A172 (cell line): ENCODE measurements at places on chromosomes 2 and 18.

DNA sequence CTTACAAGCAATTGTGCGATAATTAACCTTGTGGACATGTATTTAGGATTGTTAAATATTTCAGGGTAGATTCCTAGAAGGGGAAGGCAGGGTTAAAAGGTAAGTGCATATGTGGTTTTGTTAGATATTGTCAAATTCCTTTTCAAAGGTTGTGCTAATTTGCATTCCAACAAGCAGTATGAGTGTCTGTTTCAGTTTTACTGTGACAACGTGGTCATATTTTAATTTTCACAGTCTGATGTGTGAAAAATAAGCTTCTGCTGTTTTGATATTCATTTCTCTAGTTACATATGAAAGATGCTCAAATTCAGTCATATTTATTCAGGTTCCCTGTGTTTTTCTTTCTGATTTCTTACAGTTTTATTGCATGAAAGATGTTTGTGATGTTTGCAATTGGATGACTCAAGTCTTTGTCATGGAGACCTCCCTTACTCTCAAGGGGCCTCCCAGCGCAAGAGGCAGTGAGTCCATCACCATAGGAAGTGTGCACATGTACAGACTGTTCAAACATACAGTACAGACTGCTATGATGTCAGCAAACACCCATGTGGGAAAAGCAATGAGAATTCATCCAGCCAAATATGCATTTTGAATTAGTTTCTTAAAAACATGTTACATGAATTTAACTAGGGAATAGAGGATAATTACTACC, 310.8 kb downstream of the GALR1 start:
- DNase-seq = no peak

DNA sequence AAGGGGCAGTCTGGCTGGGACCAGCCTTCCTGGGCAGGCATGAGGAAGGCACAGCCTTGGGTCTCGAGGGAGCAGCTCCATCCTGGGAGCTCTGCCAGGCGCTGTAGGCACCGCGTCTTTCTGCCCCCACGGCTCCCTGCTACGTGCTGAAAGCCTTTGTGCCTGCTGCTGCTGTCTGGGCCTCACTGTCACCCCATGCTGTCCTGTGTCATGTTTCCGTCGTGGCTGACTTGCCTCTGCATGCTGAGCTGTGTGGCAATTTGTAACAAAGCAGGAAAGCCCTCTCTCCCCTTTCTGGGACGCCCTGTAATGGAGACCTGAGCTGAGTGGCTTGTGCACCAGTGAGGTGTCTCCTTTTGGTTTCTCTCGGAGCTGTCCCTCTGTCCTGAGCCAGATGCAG, 152.5 kb downstream of the TSN start:
- no peak for DNase-seq

- no peak for DNase-seq
Measured at GRCh38 chr2:178542161-178542560, 61.9 kb downstream of the PLEKHA3 start.

- DNase-seq = no peak
Measured at GRCh38 chr2:191693166-191693565, 15.2 kb downstream of the NABP1 start.

DNA sequence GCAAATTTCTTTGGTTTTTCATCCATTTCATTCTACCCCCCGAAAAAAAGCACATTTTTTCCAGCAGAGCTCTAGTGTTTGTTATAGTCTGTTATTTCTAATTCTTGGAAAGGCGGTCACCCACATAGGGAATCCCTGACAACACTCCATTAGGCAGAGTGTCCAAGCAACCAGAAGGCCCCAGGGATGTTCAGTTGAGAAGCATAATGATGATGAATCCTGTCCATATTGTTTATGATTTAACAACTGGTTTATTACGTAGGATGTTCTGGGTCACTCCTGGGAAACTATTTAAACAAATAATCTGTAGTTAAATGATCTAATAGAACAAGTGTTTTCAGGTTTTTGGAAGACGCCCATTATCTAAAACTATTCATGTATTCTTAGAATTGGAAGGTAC, 388.7 kb downstream of the TNS1 start:
- no peak for DNase-seq

DNA sequence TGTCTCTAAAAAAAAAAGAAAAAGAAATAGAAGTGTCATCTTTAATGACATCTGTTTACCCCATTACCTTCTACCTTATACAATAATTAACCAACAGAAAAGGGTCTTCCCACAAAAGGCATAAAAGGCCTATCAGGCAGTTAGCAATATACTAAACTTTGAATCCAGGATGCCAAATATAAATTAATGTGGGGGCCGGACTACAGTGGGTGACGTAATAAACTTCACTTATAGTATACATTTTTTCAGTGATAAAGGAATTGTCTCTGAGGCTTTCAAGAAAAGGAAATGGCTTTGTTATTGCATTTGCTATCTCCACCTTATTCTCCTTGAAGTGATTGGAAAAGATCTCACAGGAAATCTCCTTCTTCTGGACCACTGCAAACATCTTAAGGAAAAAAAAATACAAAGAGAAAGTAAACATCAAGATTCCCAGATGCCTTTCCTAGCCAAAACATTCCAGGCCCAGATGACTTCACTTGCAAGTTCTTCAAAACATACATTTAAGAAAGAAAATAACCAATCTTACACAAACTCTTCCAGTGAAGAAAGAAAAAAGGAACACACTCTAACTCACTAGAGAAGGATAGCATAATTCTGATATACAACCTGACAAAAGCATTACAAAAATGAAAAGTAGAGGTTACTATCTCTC, 126.2 kb upstream of the CAB39 start:
- no peak for DNase-seq

GRCh38 chr2:103788389-103788788, 1026.6 kb downstream of the TMEM182 start:
- DNase-seq = no peak

- DNase-seq = no peak
Measured at GRCh38 chr2:30768708-30769480, 38.4 kb downstream of the CAPN13 start.

DNA sequence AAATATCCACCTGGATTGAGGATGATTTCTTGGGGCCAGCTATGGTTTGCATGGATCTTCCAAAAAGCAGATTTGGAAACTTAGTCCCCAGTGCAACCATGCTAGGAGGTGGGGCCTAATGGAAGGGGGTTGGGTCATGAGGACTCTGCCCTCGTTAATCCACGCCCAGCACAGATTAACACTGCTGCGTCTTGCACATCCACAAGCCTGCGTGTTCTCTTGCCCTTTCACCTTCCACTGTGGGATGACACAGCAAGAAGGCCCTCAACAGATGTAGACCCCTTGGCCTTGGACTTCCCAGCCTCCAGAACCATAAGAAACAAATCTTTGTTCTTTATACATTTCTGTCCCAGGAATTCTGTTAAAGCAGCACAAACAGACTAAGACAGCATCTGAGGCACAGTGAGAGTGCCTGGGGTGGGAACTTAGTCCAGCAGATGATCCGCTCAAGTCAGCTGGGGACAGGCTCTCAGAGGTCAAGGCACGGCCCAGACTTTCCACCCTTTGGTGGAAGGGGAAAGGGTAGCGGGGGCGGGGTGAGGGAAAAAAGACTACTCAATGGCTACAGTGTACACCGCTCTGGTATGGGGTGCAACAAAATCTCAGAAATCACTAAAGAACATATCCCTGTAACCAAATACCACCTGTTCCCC, 2.4 kb downstream of the RAB17 start:
- DNase-seq = no peak

- no peak for DNase-seq
Measured at GRCh38 chr18:56962322-56962721, 184.6 kb upstream of the BOD1L2 start.

GRCh38 chr2:108573061-108573460, 38.8 kb downstream of the LIMS1 start:
- DNase-seq = no peak

DNA sequence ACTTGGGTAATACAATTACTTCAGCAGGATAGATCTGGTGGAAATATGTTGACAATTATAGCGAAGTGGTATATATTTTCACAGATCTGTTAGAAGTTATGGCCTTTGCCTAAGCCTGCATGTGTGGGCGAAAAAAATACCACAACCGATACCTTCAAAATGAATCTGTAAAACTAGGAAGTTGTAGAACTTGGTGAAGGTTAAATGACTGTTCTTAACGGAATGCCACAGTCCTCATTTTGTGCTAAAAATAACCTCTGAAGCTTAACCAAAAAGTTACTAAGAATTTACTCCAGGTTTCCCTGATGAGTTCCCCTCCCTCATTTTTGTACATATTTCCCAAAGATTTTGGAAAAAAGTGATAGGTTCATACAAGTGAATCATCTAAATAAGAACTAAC, 550.7 kb downstream of the THSD7B start:
- DNase-seq = no peak

DNA sequence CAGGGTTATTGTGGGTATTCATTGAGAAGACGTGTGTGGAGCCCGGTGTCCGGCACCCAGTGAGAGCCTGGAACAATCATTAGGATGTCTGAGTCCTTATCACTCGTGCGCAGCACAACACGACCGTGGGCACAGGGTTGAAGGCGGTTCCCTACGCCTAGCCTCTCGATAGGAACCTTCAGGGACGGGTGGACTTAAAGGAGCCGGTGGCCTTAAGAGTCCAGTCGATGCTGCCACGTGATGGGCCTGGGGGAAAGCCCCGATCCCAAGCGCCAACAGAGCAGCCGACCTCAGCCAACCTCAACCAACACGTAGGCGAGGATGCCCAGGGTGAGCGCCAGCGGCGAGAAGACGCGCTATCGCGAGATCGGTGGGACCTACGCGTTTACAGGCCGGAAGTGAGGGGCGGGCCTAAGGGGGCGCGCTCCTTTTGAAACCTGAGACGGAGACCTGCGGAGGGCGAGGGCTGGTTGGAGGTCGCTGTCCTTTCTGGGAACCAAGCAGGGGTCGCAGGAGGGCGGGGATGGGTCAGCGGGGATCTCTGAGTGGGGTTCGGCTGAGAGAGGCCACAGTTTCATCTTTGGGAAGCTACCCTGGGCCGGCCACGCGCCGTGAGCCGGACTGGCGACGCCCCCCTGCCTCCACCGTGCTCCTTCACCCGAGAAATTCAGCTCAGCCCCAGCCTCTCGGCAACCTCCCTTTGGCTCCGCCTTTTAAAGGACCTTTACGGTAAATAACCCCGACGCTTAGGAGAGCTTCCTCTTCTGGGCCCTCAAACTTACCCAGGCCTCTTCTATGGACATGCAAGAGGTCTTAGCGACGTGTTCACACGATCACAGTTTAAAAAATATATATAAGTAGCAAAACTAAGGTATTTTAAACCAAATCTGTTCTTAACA, 28.3 kb downstream of the WNT10A start:
- peak; percentile 87 for DNase-seq

DNA sequence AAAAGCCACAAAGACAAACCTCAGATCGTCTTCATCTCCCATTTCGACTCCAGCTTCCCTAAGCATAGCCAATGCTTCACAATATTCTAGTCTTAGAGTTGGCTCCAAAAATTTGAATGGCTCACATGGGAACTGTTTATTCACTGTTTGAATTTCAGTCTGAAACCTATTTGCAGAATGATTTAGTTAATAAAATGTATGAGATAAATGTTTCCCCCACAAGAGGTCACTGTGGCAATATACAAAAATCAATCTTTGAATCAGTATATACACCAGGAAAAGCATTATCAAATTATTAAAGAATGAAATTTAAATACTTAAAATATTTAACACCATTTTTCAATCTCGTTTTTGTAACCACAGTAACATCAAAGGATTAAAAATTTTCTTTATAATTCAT, 40.0 kb upstream of the MCM6 start:
- DNase-seq = peak; percentile 40

DNA sequence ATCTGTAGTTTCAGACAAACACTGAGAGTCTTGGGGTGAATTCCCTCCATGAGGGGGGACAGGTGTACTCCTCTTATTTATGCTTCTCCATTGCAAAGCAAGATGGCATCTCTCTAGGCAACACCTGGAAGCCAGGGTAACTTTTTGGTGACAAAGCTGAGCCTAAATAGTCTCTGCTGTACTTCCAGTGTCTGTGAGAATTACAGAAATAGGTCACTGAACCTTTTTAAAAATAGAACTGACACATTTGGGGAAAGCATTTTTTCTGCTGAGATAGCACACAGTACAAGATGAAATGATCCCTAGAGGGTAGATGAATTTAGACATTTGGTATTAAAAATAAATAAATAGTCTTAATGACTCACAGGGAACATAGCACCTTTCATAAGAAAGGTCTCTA, 71.7 kb upstream of the SP3 start:
- DNase-seq = no peak

DNA sequence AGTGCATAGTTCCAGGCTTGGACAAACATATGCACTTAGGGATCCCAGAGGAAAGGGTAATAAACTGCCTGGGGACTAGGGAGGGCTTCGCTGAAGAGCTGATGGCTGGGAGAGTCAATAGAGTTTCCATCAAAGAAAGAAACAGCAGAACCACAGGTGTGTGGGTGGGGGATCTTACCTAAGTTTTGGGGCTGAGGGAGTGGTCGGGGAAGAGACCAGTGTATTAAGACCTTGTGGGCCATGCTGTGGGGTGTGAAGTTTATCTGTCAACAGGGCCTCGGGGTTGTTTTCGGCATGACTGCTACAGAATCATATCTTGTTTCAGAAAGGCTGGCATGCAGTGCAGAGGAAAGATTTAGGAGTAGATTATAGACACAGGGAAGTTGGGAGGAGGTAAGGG, 31.2 kb upstream of the GTF2A1L start:
- no peak for DNase-seq

DNA sequence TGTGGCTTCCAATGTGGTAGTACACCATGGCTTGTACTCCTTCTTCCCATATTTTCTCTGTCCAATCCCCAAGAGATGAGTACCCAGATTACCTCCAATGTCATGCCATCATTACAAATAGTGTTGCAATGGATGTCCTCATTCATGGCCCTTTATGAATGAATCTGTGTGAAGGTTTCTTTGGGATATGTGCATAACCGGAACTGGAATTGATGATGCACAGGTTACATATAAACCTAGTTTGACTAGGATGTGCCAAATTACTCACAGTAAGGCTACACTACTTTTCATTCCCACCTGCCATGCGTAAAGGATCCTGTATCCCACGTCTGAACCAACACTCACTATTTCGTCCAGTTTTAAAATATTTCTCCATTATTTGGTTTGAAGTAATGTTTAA, 173.9 kb upstream of the CXCR4 start:
- DNase-seq = no peak

GRCh38 chr2:132978840-132979239, 308.8 kb upstream of the LYPD1 start:
- DNase-seq = no peak

DNA sequence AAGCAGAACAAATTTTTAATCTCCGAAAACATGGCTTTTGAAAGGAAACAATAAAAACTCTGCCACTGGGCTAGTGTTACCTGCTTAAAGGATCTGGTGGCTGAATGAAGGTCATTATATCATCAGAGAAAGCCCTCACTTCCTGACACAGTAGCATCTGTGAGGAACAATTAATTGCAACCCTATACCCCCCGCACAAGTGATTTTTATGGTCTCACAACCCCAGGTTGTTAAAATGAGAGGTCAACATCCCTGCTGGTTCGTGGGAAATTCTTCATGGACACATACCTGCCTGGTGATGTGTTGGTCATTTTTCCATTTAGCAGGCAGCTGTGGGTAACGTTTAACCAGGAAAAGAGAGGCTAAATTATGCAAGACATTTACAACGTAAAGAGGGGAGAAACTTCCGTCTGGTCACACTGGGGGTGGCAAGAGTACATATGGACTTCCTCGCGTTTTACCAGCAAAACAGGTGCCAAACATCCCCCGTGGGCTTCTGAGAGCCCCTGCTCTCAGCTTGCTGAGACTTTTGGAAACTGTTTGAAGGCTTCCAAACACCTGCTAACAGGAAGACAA, 29.2 kb downstream of the NIFK start:
- peak; percentile 34 for DNase-seq

- peak; percentile 17 for DNase-seq
Measured at GRCh38 chr18:51128533-51128932, 68.9 kb downstream of the MEX3C start.

GRCh38 chr2:186575302-186575701, 14.6 kb upstream of the ITGAV start:
- DNase-seq = peak; percentile 99
